LNCaP clone FGC (cell line): ENCODE measurements at places on chromosomes 4 and X.

- no peak for DNase-seq
These were observed 1.5 kb downstream of the P2RY8 start for GRCh38 chrX:1535241-1536041.

DNA sequence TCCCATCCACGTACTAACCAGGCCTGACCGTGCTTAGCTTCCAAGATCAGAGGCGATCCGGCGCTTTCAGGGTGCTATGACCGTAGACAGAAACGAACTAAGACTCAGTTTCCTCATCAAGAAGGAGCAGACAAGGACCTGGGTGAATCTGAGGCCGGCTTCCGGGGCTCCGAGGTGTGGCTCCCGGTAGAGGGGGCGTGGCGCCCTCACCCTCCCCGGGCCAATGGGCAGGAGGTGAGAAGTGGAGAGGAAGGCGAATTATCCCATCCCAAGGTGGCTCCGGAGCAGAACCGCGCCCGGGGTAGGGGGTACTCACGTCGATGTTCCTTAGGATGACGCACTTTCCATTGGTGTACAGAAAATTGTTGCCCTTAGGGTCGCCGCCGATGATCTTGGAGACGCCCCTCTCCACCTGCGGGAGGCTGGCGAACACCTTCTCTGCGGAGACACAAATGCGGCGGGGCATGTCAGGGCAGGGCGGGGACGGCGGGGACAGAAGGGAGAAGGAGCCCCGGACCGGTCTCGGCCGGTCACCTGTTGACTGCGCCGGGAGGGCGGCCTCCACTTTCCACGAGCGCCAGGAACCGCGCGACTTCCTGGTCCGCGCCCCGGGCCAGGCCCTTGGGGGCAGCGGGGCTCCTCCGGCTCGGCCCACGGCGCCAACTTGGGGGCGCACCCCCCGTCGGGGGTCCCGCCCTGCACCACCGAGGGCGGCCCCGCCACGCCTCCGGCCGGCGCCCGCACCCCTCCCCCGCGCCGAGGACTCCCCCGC is 616 bp downstream of the WDR1 start:
- peak; percentile 30 for DNase-seq

- DNase-seq = no peak
These were observed 947.9 kb downstream of the FAT4 start for GRCh38 chr4:126262665-126263064.

DNA sequence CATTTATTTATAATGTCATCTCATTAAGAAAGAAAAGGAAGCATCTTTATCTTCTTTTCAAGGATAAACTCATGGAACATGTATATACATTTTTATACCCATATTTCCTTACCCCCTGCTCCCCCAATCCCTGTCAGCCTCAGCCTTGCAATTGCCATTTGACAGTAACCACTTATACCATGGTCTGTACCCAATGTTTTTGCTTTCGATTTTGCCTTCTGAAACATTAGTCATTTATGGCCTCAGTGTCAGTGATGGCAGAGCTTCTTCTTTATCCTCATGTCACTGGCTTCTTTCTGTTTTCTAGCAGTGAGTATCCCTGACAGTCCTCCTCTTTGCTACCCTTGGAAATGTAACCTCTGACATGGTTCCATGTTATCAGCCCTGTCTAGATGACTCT is 228.4 kb downstream of the SPRY1 start:
- DNase-seq = no peak

DNA sequence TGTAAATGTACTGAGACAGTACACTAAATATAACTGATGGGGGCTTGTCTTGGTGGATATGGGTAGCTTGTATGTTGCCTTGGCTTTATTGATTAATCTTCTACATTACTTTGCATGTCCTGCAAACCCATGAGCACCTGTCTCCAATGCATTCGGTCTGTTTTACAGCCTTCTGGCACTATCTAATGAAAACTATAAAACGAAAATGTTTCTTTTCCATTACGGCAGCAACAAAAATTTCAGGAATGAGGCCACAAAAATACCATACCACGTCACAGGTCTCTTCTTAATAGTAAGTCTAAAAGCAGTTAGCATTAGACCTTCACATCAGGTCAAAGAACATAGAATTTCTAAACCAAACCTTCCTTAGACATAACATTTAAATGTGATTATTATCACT is 49.8 kb downstream of the EDNRA start:
- no peak for DNase-seq

DNA sequence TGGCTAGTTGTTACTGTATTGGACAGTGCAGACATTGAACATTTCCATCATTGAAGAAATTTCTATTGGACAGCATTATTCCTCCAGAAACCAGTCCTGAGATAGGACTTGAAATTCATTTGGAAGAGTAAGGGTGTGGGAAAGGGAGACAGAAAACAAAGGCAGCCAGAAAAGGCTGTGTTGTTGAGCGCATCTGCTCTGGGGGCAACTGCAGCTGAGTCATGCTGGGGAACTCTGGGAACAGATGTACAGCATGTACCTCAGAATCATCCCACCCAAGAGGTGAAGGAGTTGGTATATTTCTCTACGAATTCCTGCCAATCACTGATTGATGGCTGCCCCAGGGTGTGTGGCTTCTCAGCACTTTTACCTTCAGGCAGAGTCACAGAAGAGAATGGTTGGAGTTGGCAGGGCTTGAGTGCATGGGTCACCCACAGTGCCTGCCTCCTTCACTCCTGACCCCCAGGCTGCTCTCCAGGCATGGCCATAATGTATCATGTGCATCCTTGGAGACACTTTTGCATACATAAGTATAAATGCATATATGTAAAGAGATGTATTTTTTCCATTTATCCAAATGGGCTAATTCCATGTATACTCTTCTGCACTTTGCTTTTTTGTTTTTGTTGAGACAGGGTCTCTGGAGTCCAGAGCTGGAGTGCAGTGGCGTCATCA is 39.4 kb downstream of the GEMIN8 start:
- DNase-seq = no peak

GRCh38 chr4:80492761-80493160 is 157.2 kb downstream of the CFAP299 start:
- no peak for DNase-seq

- DNase-seq = no peak
These were observed 155.8 kb upstream of the HAND2 start for GRCh38 chr4:173685831-173686210.

DNA sequence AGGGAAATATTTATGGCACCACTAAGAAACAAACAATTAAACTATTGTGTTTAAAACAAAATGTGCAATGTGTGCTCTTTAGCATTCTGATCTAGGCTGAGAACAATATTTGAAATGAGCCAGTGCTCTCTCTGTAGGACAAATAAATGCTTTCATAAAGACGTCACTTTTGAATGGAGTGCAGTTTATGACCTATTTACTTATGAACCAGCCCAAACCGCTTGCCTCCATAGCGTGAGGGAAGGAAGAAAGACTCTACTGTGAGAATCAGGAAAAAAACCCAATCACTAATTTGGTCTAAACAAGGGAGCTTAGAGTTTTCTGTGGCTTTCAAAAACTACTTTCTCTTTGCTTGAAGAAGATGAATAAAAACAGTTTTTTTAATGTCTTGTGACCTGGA is 39.4 kb downstream of the SAT1 start:
- DNase-seq = peak; percentile 66

GRCh38 chr4:141220271-141220670 is 424 bp upstream of the ZNF330 start:
- DNase-seq = no peak

DNA sequence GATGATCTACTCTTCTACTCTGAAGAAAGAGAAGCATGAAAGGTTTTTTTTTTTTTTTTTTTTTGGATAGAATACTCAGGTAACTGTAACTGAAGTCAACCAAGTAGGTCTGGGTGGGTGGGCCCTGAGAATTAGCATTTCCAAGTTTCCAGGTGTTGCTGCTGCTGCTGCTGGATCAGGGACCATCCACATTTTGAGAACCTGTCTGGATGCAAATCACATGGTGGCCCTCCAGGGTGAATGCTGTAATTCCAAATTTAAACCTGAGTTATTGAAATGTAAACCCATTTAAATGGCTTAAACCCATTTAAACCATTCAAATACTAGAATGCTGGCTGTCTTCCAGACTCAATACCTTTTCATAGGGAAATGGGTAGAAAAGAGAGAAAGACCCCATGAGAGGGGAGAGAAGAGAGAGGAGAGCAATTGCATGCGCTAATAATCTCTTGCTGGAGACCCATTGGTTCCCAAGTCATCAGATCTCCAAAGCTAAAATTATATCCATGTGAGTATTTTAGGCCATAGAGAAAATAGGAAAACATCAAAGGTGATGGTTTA is 17.6 kb downstream of the SUPT20HL1 start:
- DNase-seq = no peak
